ENCODE measurements at places on chromosomes 5 and 9.

DNA sequence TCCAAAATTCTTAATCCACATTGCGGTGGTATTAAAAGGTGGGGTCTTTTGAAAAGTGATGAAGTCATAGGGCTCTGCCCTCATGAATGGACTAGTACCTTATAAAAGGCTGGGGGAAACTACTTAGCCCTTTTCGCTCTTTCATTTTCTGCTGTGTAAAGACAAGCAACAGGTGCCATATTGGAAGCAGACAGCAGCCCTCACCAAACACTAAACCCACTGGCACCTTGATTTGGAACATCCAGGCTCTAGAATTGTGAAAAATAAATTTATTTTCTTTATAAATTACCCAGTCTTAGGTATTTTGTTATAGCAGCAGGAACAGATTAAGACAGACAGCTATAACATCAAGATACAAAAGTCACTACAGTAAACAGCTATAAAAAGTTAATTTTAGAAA, 12.8 kb downstream of the PJA2 start:
- no peak for DNase-seq

DNA sequence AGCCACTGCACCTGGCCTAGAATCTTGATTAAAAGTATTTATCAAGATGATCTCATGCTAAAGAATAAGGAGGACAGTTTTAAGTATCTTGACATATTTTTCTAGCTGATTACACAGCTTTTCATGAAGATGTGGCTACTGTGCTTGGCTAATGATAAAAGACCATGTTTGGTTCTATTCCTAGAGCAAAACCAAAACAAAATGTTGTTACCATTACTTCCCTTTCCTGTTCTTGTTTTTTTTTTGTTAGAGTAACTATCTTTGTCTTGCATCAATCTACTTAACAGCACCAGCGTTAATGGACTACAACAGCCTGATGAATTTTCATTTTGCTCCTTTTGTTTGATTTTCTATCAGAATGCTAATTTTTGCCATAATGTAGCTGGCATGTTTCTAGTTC, 86.2 kb upstream of the DHFR start:
- no peak for DNase-seq

DNA sequence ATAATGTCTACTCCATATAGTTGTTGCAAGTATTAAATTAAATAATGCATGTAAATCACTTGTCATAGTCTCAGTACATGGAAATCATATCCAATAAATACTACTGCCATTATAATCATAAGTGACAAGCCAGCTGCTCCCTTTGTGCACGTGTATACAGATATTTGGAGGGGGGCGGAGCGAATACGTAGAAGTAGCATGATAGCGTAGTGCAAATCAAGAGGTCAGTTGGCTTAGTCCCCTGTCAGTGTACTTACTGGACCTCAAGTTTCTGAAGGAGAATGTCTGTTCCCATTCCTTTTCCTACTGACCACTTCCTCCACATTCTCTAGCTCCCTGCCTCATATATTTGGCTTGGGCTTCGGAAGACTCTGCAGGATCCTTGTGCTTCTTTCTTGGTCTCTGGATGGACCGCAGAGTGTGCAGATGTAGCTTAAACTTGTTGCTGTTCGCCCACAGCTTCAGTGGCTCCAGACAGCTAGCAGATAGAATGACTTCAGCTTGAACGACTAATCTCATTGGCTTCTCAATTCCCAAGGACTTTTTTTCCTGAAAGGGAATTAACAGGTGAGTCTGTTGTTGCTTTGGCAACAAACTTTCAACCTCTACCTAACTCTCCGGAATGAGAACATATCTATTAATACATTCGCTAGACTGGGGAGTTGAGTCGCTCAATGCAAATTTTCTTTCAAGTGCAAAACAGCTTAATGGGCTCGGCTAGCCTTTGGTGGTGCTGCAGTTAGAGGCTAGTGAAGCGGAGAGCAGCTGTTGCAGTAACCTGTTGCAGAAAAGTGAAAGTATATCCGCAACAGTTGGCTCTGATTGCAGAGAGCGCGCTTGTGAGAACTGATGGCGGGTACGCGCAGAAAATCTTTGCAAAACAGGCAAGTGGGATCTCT, at the start of gene PCDHB1:
PCDHB1 (plus strand) TSS at position 753 of the 899 bp plus-strand sequence; CDS start at position 850, 97 bp downstream.
- DNase-seq, result no peak

- DNase-seq, result no peak
Observed at GRCh38 chr9:93392974-93393373, 58.5 kb upstream of the FAM120A start.

GRCh38 chr9:79134654-79135053, 437.1 kb upstream of the TLE4 start:
- DNase-seq, result no peak

- no peak for DNase-seq
Observed at GRCh38 chr9:114174876-114175771, 19.8 kb downstream of the COL27A1 start.

DNA sequence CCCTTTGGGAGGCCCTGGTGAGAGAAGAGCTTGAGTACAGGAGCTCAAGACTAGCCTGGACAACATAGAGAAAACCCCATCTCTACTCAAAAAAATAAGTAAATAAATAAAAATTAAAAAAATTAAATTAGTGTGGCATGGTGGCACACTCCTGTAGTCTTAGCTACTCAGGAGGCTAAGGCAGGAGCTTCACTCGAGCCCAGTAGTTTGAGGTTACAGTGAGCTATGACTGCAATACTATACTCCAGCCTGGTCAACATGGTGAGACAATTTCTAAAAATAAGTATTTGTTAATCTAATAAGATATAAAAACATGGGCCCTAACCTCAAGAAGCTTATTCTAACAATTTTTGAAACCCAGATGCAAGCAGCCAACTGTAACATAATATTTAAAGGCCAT, 7.6 kb downstream of the RNF38 start:
- no peak for DNase-seq

GRCh38 chr5:4868140-4868735, 271.9 kb upstream of the ADAMTS16 start:
- peak; percentile 16 for DNase-seq

- DNase-seq, result no peak
Observed at GRCh38 chr5:159975462-159976019, 33.4 kb upstream of the TTC1 start.

DNA sequence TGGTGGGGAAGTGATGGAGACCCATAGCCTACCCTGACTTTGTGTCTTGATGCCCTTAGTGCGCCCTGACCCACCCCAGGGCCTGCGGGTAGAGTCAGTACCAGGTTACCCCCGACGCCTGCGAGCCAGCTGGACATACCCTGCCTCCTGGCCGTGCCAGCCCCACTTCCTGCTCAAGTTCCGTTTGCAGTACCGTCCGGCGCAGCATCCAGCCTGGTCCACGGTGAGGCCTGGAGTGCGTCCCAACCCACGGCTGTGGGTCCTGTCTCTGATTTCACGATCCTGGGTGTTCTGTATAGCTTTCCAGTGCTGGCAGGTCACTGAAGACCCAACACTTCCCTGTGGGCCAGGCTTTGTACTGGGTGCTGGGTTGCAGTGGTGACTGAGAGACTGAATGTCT, 4.0 kb downstream of the CCL27 start:
- no peak for DNase-seq

DNA sequence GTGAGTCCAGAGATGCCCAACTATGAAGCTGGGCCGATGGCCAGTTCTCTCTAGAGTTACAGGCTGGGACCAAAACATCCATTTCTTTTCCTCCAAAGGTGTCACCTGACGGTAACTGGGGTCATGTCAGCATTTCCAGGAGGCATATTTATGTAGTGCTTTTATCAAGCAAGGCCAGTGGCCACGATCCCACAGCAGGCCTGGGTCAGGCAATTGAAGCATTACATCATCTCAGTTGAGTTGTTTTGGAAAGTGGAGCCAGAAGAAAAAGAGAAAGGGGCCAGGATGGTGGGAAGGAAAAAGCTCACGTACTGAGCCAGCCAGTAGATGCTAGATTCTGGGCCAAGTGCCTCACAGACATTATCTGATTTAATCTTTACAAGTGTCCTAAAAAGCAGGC, 73.9 kb upstream of the BRINP1 start:
- DNase-seq, result no peak

DNA sequence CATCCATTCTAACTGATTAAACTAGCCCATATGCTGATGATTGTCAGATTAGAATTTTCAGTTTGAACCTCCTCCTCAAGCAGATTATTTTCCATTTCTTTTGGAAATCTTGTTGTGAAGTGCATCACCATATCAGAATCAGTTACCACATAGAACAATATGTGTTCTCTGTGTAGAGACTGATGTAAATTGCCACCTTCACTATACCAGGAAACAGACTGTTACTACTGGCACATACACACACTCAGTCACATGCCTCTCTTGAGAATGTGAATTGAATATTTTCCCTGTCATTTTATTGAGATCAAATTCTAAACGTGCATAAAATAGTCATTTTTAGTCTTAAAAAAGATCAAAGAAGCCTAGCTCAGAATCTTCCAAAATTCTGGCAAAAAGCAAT, 161.4 kb downstream of the ALDH1A1 start:
- DNase-seq, result no peak

DNA sequence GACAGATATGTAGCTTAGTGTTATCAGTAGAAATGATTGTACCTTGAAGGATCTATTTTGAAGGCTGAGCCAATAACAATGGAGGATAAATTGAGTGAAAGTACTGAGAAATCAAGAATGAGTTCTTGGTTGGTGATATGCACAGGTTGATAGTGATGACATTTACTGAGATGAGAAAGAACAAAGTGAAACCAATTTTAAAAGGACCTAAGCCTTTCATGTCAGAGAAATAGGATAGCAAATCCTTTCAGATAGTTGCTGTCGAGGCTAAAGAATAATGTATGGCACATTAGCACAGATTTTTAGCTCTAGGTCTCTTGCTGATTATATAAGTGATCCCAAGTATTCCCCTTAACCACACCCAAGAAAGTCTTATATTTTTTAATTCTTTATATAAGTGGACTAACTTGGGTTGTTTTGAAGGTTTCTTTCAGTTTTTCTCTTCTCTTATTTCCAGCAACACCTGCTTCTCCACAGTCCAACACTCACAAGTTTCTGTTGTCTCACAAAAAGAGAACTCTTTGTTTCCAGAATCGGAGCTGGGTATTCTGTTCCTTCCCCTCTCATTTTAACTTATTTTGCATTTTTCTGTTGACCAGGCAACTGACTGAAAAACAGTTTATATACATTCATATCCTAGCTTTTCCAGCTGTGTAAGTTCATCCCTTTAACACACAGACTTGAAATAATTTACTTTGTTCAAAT, 286.9 kb upstream of the ATP10B start:
- DNase-seq, result no peak

DNA sequence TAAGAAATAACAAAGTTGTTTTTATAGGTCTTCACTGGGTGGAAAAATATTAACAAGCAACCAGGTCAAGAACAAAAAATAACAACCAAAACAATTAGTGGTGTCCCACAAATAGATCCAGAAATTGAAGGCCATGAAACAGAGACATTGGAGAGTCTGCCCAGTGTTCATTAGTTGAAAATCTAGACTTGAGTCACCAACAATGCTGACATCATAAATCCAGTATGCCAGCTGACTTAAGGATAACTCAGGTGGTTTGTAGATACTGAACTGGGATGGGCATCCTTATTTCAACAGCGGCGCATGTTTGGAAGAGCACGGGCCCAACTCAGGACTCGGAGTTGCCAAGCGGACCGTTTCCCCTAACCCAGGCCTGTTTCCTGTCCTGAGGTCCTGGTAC, 80.7 kb upstream of the TNFAIP8 start:
- no peak for DNase-seq
